ENCODE measurements at places on chromosomes 1 and 21. TPM values are rescaled to one million over a fixed set of nuclear protein-coding genes. Genes with fewer than 3 reads are reported as not detected.

DNA sequence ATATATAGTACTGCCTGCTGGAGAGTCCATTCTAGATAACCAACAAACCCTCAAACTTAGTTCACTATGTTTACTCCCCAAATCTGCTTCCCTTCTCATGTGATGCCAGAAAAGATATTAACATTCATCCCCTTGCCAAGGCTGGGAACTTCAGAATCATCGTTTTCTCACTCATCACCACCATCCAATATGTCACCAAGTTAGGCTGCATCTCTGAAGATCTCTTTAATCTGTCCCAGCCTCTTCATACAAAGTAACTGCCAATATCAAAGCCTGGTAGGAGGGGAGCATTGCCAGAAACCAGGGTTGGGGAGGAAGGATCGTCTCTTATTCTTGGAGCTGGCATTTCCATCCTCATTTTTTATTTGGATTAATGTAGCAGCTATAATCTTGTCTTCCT is 71.6 kb downstream of the XCL2 start:
- no peak for DNase-seq

The CFAP45 gene
- total RNA-seq: 2.0 TPM

DNA sequence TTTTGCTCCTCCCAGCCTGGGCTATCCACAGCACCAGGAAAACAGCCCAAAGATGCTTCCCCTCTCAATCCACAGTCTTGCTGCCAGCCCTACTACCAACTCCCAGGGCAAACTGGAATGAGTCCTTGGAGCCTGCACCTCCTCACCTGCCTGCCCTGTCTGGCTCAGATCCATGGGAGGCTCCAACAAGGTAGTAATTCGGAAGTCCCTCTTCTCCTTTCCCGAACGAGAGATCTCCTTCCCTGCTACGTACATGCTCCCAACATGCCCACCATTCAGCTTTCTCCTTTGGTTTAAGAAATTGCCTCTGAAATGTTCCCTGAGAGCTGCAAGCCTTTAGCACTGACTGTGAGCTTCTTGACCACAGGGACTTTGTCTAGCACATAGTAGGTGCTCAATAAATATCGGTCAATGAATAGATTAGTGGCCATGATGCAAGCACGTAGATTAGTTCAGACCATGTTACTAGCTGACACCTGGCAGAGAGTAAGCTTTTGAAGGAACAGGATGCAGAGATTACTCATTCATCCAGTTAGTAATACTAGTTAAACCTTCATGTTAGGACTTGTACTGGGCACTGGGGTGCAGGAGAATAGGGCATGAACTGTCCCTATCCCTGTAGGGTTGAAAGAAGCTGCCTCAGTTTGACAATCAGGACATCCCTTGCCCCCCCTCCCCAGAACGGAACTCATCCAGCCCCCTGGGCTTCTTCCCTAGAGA is 80.1 kb downstream of the DISP3 start:
- no peak for DNase-seq

DNA sequence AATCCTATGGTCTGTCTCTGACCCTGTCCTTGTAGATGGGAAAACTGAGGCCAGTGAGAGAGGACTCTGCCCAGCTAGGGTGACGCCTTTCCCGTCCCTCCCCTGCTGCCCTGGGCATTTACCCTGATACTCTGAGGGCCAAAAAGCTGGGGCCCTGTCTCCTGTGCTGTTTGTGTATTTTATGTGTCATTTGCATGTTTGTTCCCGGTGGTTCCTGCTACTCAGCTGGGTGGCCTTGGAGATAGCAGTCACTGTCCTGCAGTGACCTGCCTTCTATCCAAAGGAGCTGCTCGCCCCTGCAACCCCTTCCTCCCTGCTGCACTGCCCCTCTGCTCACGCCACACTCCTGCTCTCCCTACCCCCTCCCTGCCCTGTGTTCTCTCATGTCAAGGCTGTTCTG is 41.1 kb upstream of the KDM4A start:
- no peak for DNase-seq

DNA sequence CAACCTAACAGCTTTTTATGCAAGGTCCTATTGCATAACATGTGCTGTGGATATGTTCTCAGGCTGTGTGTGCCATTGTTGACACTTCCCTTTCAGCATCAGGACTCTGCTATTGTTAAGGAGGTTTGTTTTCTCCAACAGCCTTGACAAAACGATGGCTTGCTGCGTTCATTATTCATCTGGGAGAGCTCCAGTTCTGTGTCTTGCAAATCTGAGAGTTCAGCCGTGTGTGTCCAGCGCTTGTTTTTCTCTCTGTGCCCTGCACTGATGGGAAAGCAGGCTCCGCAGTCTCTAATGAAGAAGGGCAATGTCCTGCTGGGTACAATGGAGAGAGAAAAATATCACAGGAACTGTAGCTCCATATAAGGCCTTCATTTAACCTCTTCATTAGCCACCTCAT is 63.7 kb downstream of the CLDN17 start:
- no peak for DNase-seq

The ZSCAN20 gene
- total RNA-seq: 7.1 TPM

DNA sequence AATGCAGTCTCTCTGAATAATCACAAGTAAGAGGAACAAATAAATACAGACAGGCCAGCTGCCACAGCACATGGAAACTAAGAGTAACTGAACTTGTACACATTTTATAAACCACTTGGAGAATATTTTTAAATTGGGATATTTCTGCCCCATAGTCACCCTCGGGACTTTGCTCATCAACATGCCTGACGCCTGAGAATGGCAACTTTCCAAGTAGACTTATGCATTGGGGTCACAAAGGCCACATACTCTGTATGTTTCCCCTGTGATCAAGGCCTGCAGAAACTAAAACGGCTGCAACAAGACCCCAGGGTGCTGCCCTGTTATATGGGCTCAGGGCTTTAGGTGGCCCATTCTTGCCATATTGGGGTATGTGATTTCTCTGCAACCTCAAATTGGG is 38.3 kb upstream of the GJA5 start:
- DNase-seq: no peak

DNA sequence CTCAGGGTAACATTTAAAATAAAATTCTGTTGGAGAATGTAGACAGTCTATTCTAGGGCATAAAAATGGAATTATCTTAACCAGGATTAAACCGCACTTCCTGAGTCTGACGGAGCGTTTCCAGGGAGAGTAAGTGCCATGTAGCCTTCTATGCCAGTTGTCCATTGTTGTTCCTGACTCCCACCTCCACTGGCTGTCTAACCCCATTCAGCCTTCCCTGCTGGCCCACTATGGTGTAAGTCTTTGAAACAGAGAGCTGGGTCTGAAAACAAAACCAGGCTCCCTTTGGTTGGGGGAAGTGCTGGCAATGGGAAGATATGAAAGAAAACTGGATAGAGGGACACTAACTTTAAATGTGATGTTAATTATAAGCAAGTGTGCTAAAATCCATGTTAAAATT is 71.2 kb upstream of the CNN3 start:
- no peak for DNase-seq

The GSTM5 gene
- total RNA-seq: not detected

The CASZ1 gene
- 19.1 TPM for total RNA-seq

GRCh38 chr1:192713921-192714320 is 78.0 kb downstream of the RGS13 start:
- DNase-seq: no peak

DNA sequence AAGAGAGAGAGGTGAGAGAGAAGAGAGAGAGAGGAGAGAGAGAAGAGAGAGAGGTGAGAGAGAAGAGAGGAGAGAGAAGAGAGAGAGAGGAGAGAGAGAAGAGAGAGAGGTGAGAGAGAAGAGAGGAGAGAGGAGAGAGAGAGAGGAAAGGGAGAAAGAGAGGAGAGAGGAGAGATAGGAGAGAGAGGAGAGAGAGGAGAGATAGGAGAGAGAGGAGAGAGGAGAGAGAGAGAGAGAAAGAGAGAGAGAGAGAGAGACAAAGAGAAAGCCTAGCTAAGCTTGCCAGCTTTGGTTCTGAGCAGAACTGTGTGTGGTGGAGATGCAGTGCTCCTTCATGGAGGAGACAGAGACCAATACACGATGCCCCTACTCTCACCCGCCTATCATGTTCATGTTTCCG is 99.1 kb upstream of the KCNA3 start:
- no peak for DNase-seq

DNA sequence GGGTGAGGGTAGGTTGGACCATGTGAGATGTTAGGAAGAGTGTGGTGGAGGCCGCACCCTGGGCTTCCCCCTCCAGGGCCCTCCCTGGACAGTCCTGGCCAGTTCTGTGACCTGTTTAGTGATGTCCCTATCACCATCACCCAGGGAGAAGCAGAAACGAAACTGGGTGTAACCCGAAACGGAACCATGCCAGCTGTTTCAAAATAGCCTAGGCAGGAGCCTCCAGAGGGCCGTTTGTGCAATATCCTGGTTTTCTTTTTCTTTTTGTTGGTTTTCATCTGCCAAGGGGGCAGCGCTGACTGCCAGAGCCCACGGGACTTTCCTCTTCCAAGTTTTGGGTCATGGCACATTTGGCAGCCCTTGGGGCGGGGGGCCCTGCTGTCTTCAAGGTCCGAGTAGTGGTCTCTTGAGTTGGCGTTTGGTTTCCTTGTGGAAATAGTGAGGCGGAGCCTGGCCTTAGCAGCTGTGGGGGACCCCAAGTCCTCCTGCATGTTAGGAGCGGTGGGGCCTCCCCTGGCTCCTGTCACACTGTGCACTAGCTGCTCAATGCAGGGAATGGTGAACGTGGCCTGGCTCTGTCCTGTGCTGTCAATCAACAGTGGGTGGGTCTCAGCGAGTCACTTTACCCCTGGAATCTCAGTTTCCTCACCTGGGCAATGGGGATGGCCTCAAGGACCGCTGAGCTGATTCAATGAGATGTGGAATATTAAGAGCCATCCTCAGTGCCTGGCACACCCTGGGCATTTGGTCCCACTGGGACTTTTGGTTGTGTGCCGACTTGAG is 90.7 kb downstream of the ARHGEF10L start:
- no peak for DNase-seq

The CR1L gene
- not detected for total RNA-seq

DNA sequence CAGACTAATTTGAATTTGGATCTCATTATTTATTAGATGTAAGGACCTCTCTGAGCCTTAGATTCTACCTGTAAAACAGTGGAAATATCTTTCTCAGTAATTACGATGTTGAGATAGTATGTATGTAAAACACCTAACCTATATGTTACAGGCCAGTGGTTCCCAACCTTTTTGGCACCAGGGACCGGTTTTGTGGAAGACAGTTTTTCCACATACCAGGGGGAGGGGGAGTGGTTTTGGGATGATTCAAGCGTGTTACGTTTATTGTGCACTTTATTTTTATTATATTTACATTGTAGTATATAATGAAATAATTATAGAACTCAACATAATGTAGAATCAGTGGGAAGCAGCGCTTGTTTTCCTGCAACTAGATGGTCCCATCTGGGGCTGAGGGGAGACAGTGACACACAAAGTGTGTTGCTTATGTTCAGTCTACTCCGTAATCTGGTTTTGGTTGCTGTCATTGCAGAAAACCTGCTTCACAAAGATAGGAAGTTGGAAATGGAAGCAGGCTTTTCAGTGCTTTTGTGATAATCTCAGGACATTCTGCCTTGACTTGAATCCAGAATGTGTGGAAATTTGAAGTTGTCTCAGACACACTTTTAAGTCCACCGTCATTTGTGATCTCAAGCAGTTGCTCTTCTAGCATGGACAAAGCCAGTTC is 12.8 kb downstream of the XPR1 start:
- no peak for DNase-seq

- DNase-seq: no peak
Observed at GRCh38 chr21:32082466-32082865, 196.4 kb downstream of the MIS18A start.

DNA sequence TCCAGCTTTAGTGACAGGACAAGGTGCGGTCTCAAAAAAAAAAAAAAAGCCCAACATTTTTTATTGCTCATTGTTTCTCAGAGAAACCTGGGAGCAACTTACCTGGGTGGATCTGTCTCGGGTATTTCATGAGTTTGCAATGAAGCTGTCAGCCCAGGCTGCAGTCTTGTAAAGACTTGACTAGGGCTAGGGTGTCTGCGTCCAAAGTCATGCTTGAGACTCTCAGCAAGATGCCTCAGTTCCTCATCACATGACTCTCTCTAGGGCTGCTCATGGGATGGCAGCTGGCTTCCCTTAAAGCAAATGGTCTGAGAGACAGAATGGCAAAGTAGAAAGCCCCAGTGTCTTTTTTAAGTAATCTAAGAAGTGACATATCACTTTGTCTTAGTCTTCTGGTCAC is 8.1 kb downstream of the GABPA start:
- DNase-seq: no peak

GRCh38 chr1:204826970-204827369 is 43.7 kb upstream of the NFASC start:
- no peak for DNase-seq

The CCDC30 gene
- 1.8 TPM for total RNA-seq

The FMOD gene
- 0.79 TPM for total RNA-seq
